ENCODE measurements at places on chromosomes 13 and 19.

GRCh38 chr19:17304386-17305215 is 1.1 kb upstream of the MRPL34 start:
- peaks cover 29% of the 10 kb centered on the region for H3K4me1 ChIP-seq
- no peak for DNase-seq
- no peak overlapping the region for H3K27ac ChIP-seq
- H3K4me3 ChIP-seq = peak overlapping the region; percentile 82
- no peaks in the 10 kb centered on the region for H3K27me3 ChIP-seq

DNA sequence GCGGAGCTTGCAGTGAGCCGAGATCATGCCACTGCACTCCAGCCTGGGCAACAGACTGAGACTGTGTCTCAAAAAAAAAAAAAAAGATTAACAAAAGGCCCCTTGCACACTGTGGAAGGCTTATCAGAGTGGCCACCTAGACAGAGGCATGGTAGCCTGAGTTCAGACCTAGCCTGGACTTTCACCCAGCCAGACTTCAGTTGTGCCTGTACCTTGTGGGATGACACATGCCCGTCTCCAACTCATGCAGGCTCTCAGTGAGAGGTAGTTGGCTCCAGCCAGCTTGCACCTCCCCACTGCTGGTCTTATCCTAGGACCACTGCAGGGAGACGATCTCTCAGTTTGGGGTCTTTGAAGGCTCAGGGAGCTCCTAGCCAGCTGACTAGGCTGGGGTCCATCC is 52.2 kb downstream of the GATAD2A start:
- H3K36me3 ChIP-seq = peaks cover 35% of the 10 kb centered on the region
- peak overlapping the region; percentile 86 for H3K4me3 ChIP-seq
- DNase-seq = no peak
- H3K27me3 ChIP-seq = no peaks in the 10 kb centered on the region
- peak overlapping the region; percentile 99 for H3K27ac ChIP-seq
- H3K4me1 ChIP-seq = peaks cover 75% of the 10 kb centered on the region

GRCh38 chr13:30053939-30054338 is 203.5 kb upstream of the UBL3 start:
- peaks cover 7% of the 10 kb centered on the region for H3K4me1 ChIP-seq
- no peak overlapping the region for H3K27ac ChIP-seq
- peaks cover 22% of the 10 kb centered on the region for H3K27me3 ChIP-seq
- DNase-seq = no peak
- H3K4me3 ChIP-seq = no peak overlapping the region
- H3K36me3 ChIP-seq = no peaks in the 10 kb centered on the region

- DNase-seq = no peak
- peaks cover 45% of the 10 kb centered on the region for H3K4me1 ChIP-seq
- no peak overlapping the region for H3K4me3 ChIP-seq
- no peaks in the 10 kb centered on the region for H3K27me3 ChIP-seq
Observed at GRCh38 chr19:5073153-5073844, 104.4 kb downstream of the KDM4B start.

DNA sequence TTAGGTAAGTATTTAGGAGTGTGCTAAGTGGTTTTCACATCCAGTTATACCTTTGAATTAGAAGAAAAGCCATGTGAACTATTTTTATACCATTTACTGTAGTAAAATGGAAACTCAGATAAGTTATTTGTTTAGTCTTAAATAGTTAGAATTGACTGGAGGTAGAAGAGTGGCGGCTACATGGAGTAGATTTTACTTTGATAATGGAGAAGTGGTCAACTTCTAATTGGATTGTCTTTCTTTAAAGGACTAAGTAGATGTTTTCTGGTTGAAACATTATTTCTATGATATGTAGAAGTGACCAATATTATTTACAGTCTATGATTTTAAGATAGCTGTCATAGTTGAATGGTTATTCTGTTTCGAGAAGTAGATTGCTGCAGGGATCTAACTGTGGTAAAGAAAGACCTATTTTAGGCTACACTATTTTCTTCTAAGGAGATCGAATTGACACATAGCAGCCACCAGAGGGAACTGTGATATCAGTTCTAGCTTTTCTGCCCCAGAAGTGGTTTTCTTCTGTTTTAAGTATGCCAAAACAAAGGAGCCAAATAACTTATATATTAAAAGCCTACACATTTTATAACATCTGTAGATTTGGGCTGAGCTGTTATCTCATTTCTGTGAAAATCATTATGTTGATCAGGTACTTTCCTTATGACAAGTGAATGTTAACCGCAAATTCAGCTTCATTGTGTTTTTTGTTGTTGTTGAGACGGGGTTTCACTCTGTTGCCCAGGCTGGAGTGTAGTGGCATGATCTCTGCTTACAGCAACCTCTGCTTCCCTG is 26.1 kb downstream of the ZMYM2 start:
- H3K27ac ChIP-seq = peak overlapping the region; percentile 60
- no peak for DNase-seq
- peaks cover 22% of the 10 kb centered on the region for H3K36me3 ChIP-seq
- H3K27me3 ChIP-seq = no peaks in the 10 kb centered on the region

Measured in central memory CD8-positive, alpha-beta T cell (primary cell).